Activated naive CD8-positive, alpha-beta T cell treated with anti-CD3 and anti-CD28 coated beads for 36 hours (primary cell): ENCODE measurements at places on chromosomes 3 and 15. TPM values are rescaled to one million over a fixed set of nuclear protein-coding genes. Genes with fewer than 3 reads are reported as not detected.

DNA sequence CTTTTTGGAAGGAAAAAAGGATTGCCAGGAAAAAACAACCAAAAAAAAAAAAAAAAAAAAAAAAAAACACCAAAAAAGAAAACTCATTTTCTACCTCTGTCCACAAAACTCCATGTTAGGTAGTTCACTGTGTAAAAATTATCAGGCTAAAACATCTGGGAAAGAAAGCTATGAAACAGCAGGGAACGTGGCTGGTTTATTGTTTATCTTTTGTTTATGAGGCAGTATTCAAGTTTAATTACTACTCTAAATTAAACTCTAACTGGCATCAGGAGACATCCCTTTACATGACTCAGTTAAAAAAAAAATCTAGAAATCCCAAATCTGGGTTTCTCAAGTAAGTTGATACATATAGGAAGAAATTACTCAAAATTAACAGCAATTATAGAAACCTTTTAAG is 21.8 kb downstream of the MEIS2 start:
- H3K4me3 ChIP-seq, result no peak overlapping the region
- H3K27me3 ChIP-seq, result peaks cover 21% of the 10 kb centered on the region
- no peak overlapping the region for H3K27ac ChIP-seq
- no peak for DNase-seq

LCTL gene
- total RNA-seq, result not detected

CLSTN2 gene
- total RNA-seq, result 0.08 TPM

DNA sequence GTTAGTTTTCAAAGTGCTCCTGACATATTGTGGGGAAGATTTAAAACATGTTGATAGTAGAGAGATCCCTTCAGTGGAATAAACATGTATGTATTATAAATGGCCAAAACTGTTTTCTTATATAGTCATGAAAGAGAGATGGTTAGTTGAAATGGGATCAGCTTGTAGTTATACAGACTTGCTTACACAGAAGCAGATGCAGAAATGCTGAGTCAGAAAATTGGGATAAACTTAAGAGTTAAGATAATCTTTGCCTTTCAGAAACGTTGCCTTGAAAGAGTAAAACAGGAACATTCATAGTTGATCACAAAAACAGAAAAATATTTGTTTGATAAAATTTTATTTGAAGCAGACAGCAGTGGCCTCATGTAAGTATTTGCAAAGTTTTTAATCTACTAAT is 433.2 kb upstream of the BCHE start:
- H3K27me3 ChIP-seq, result no peaks in the 10 kb centered on the region
- no peak for DNase-seq
- no peaks in the 10 kb centered on the region for H3K4me1 ChIP-seq
- H3K36me3 ChIP-seq, result no peaks in the 10 kb centered on the region
- no peak overlapping the region for H3K27ac ChIP-seq

DNA sequence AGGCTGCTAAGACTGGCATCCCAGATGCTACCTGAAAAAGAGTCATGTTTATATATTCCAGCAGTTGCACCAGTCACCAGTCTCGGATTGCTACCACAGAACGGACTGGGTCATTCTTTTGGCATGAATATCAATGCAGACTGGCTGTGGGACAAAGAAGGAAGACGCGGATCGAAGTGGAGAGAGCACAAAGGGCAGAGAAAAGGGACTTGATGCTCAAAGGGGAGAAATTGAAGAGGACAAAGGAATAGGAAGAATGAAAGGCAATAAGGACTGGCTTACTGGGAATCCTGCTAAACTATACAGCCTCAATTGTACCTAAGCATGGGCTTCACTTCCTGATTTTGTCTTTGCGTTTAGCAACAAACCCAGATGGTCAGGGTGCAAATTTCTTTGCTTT is 15.3 kb upstream of the DIS3L start:
- H3K4me1 ChIP-seq, result no peaks in the 10 kb centered on the region
- H3K4me3 ChIP-seq, result no peak overlapping the region
- no peaks in the 10 kb centered on the region for H3K36me3 ChIP-seq
- no peak for DNase-seq

CACNA2D2 gene
- total RNA-seq, result 0.70 TPM

CNTN6 gene
- total RNA-seq, result not detected

GRCh38 chr3:106758459-106758858 is 618.8 kb upstream of the CCDC54 start:
- no peak overlapping the region for H3K27ac ChIP-seq
- H3K36me3 ChIP-seq, result no peaks in the 10 kb centered on the region
- no peaks in the 10 kb centered on the region for H3K27me3 ChIP-seq
- no peak overlapping the region for H3K4me3 ChIP-seq
- no peak for DNase-seq

DNA sequence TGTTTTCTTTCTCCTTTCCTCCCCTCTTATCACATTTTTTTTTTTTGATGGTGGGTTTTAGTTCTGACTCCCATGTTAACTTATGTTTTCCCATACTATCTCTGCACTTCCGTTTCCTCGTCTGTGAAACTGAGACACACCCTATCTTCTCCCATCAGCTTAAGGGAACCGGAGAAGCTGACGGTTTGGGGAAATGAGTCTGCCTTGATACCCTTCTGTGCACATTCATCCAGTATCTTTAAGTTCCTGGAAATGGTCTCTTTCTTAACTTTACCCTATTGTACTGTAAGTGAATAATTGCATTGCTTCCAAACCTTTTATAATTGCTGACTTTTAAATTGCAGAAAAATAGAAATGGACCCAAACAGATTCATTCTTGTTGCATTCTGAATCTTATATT is 26.2 kb upstream of the CFAP161 start:
- peaks cover 7% of the 10 kb centered on the region for H3K4me1 ChIP-seq
- no peaks in the 10 kb centered on the region for H3K36me3 ChIP-seq
- no peak overlapping the region for H3K27ac ChIP-seq
- peaks cover 37% of the 10 kb centered on the region for H3K27me3 ChIP-seq
- DNase-seq, result no peak
